ENCODE measurements at places on chromosomes 2 and 18. TPM values are rescaled to one million over a fixed set of nuclear protein-coding genes. Genes with fewer than 3 reads are reported as not detected.

DNA sequence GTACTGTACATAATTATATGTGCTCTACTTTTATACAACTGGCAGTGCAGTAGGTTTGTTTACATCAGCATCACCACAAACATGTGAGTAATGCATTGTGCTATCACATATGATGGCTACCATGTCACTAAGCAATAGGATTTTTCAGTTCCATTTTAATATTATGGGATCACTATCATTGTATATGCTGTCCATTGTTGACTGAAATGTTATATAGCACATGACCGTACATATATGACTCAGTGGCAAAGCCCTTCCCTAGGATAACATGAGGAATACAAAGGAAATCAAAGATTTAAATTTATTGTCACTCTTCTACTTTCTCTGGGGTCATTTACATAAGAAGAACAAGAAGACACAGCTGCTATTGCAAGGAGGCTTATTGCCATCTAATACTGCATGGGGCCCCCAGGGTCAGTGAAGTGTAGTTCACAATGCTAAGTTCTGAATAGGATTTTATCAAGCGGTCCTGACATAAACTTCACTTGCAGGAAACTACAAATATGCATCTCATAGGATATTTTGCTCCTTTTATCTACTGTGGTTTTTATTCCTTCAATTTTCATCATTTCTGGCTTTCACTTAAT is 21.8 kb downstream of the PDE1A start:
- no peak for DNase-seq
- no peaks in the 10 kb centered on the region for H3K36me3 ChIP-seq
- H3K27me3 ChIP-seq = peaks cover 3% of the 10 kb centered on the region
- H3K4me3 ChIP-seq = no peak overlapping the region
- H3K4me1 ChIP-seq = peaks cover 5% of the 10 kb centered on the region

GALNT5 gene
- 0.10 TPM for total RNA-seq

AP1S3 gene
- 3.1 TPM for total RNA-seq

- no peaks in the 10 kb centered on the region for H3K36me3 ChIP-seq
- H3K27ac ChIP-seq = no peak overlapping the region
- no peaks in the 10 kb centered on the region for H3K27me3 ChIP-seq
- peaks cover 5% of the 10 kb centered on the region for H3K4me1 ChIP-seq
- H3K4me3 ChIP-seq = no peak overlapping the region
Measured at GRCh38 chr2:222710736-222711135, 39.3 kb downstream of the MOGAT1 start.

- no peak overlapping the region for H3K4me3 ChIP-seq
- peaks cover 7% of the 10 kb centered on the region for H3K4me1 ChIP-seq
- DNase-seq = no peak
- H3K27me3 ChIP-seq = no peaks in the 10 kb centered on the region
- H3K36me3 ChIP-seq = no peaks in the 10 kb centered on the region
Measured at GRCh38 chr2:160703648-160704585, 210.3 kb upstream of the RBMS1 start.

GRCh38 chr18:10562773-10563160 is 36.9 kb downstream of the NAPG start:
- no peak overlapping the region for H3K4me3 ChIP-seq
- H3K27me3 ChIP-seq = peaks cover 8% of the 10 kb centered on the region
- H3K4me1 ChIP-seq = peaks cover 18% of the 10 kb centered on the region
- no peaks in the 10 kb centered on the region for H3K36me3 ChIP-seq
- DNase-seq = no peak
- H3K27ac ChIP-seq = no peak overlapping the region

VSNL1 gene
- 6.1 TPM for total RNA-seq

DNA sequence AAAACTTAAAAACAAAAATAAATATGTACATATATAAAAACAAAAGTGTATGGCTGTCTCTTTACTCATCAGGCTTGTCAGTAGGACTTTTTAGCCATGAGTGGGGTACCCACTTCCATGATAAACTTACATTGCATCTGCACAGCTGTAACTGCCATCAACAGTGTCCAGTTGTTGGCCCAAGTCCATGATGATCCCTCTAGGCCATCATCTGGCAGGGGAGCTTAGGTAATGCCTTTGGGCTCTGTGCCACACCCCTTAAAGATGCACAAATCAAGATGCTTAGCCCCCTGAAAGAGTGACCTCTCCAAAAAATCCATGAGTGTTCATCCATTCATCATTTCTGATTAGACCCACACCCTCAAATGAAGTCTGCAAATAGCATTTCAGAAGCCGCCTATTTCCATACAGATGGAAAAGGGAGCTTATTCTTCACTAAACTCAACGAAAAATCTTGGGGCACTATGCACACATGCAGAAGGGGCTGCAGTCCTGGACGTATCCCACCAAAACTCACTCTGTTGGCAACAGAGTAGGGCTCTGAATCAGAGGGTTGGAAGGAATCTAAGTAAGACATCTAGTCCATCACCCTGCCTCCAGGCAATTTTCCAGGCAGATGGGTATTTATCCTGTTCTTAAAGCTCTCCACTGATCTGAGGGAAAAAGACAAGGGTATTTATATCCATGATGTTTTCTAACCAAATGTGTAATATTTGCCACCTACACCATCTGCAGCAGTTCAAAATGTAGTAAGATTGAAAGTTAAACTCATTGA is 691.0 kb downstream of the ZEB2 start:
- H3K36me3 ChIP-seq = no peaks in the 10 kb centered on the region
- no peak for DNase-seq
- no peak overlapping the region for H3K27ac ChIP-seq
- peaks cover 3% of the 10 kb centered on the region for H3K27me3 ChIP-seq

GRHL1 gene
- total RNA-seq = 4.3 TPM

All from glutamatergic neuron (in vitro differentiated cells).